ENCODE measurements at places on chromosomes 4 and X.

- no peak for DNase-seq
Measured at GRCh38 chr4:165319030-165319429, 8.4 kb upstream of the MSMO1 start.

- no peak for DNase-seq
Measured at GRCh38 chrX:112662559-112663427, 16.9 kb downstream of the LHFPL1 start.

DNA sequence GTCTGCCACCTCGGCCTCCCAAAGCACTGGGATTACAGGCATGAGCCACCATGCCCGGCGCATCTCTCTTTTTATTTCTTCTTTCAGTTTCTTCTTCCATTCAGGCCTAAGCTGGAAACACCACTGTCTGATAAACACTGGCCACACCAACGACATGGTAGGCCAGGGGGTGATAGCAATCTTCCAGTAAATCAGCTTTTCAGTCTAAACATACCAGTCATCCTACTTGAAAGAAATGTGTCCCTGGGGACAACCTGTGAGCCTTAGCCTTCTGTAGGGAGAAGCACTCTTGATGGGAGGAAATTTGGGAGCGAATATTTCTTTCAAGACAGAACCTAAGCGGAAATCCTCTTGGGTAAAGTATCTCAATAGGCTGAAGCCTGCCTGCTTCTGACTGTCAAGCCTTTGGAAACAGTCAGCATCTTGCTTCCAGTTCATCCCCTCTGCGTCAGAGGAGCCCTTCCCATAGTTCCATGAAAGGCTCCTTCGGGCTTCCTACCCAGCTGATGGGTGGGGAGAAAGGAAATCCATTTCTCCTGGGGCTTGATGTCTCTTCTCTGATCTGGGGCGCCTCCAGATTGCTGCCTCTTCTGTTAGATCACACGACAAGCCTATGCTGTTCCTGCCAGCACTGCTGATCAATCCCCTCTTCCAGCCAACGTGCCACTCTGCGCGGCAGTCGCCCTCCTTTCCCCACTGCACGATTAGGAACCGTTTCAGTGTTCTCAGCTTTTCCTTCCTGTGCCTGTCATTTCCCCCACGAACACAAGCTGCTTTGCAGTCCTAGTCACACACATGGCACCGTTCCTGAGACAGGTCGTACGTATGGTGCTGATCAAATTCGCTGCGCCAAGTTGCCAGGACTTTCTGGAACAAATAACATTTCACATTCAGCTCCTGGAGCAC is 49.5 kb upstream of the CBR4 start:
- no peak for DNase-seq

GRCh38 chr4:3202836-3203820 is 45.8 kb upstream of the MSANTD1 start:
- DNase-seq = peak; percentile 35

DNA sequence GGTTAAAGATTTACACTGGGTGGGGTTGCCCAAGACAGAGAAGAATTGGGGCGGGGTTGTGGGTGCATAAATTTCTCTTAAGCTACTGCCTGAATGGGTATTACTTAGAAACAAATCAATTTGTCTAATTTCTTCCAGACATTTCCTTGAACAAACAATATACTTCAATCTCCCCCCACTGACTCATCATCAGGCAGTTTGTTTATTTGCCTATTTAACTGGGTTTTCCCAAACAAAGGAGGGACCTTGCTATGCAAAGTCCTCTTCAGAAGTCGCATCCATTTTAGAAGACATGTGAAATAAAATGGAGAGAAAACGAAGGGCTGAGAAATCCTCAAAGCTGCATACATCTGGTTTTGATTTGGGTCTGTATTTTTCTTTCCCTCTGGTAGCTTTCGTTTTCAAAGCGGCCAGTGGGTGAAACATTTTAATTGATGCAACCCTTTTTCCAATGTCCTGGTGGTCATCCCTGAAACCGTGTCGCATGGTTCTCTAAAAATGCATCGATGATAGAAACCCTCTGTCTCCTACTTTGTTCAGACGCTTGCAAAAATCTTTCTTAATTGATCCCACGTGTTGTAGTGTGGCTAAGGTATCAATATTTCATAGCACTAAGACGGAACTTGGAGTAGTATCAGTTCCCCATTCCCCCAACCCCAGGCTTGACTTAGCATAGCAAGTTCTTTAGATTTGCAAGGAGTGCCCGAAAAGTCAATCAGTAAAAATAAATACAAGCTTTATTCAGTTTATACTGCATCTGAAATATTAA is 115.1 kb upstream of the MXRA5 start:
- DNase-seq = no peak

GRCh38 chr4:186104114-186104889 is at the start of gene FAM149A:
FAM149A (plus strand) TSS chr4:186104704.
- peak; percentile 8 for DNase-seq

GRCh38 chrX:43735957-43736356 is 79.9 kb downstream of the MAOA start:
- no peak for DNase-seq
